ENCODE measurements at places on chromosomes 13 and 19.

- no peak for DNase-seq
Measured at GRCh38 chr19:10776900-10777650, 58.9 kb downstream of the TMED1 start.

- no peak for DNase-seq
Measured at GRCh38 chr13:93752541-93752940, 525.9 kb downstream of the GPC6 start.

DNA sequence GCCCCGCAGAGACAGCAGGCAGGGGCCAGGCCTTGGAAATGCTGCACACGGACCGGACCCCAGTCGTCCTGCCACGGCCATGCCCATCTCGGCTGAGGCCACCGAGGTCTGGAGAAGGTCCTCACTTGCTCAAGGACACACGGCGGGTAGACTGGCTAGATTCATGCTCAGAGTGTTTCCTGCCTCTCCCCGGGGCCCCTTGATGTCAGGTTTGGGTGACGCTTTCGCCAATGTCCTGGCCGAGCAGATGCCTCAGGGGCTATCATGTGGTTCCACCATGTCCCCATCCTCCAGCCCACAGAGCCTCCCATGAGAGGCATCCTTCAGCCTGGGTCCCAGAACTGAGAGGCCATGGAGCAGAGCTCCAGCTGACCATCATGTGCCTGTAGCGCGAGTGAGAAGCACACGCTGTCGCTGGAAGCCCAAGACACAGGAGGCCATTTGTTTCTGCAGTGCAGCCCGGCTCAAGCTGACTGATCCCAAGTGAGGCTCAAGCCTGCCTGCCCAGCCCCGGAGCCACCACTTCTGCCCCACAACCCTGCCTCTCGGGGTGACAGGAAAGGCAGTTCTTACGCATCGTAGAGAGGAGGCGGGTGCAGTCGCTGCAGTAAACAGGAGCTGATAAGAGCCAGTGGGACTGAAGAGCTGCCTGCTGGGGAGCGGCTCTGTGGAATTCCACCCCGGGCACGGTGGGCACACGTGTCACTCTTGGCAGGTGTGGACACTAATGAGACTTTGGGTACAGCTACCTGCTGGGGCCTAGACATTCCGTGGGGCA, 53.9 kb upstream of the GAS6 start:
- DNase-seq: no peak

GRCh38 chr19:16001481-16002312, 52.9 kb downstream of the OR10H4 start:
- DNase-seq: peak; percentile 48

DNA sequence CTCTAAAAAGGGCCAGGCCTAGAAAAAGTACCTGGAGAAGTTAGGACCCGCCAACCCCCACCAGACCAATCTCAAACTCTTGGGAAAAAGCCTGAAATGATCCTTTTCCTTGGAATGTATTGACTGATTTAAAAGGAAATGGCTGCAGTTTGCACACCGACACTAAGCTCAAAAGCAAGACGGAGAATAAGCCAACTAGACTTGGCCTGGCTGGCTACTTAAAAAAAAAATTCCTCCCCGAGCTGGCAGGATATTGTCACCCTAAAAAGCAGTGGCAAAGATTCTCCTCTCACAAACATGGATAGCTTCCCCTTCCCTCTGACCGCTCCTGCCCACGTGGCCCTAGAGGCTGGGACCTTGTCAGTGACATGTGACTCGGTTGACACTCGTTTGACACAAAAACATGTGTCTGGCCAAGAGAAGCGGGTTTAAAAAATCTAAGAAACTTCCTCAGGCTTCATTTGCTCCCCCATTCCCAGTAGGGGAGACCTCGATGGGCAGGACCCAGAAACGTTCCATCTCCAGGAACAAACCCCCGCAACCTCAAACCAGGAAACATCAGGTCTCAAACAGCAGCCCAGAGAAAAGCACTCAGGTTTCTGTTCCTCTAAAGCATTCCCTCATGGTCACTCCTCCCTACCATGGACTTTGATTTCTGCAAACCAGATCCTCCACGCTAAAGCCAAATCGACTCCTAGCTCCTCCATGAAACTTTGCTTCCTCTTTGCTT, 1.3 kb downstream of the RFX1 start:
- peak; percentile 35 for DNase-seq

GRCh38 chr13:22112956-22113745, 442.3 kb downstream of the FGF9 start:
- DNase-seq: peak; percentile 77

GRCh38 chr19:17590866-17591265, 35.4 kb downstream of the COLGALT1 start:
- no peak for DNase-seq

DNA sequence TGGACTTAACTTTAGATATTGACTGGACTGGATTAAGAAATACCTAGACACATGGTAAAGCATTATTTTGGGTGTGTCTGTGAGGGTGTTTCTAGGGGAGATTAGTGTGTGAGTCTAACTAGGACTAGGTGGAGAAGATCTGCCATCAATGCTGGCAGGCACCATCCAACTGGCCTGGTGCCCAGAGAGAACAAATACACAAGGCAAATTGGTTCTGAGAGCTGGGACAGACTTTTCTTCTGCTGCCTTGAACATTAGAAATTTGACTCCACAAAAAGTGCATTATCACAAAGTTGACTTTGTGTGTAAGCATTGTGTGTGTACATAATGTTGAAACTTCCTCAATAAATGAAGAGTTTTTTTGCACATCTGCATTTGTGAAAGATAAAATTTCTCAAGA, 522.1 kb downstream of the SUCLA2 start:
- DNase-seq: no peak

GRCh38 chr19:6260376-6260775, 19.4 kb downstream of the MLLT1 start:
- DNase-seq: no peak

DNA sequence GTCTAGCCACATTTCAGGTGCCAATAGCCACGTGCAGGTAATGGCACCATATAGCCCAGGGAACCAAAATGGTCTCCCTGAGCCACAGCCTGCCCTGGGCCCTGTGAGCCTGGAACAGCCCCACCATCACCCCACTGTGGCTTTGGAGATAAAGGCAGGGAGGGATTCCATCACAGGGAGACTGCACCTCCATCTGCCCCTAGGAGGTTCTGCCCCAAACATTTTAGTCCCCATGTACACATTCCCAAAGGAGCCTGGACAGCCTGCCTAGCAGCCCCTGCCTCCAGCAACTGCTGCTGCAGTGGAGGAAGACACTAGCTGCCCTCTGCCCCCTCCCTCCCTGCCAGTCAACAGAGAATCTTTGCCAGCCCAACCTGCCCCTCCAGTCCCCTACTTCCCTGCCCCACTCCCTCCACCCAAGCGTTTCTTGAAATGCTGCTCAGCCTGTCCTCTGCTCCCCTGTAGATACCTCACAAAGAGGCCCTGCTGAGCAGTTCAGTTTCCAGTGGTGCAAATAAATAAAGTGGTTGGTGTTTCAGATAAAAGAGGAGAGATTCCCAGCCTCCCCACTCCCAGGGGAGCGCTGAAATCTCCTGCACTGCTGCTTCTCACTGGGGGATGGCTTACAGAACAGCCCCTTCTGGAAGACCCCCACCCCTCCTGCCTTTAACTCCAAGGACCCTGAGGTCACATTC, 921.8 kb downstream of the UQCRFS1 start:
- DNase-seq: no peak

DNA sequence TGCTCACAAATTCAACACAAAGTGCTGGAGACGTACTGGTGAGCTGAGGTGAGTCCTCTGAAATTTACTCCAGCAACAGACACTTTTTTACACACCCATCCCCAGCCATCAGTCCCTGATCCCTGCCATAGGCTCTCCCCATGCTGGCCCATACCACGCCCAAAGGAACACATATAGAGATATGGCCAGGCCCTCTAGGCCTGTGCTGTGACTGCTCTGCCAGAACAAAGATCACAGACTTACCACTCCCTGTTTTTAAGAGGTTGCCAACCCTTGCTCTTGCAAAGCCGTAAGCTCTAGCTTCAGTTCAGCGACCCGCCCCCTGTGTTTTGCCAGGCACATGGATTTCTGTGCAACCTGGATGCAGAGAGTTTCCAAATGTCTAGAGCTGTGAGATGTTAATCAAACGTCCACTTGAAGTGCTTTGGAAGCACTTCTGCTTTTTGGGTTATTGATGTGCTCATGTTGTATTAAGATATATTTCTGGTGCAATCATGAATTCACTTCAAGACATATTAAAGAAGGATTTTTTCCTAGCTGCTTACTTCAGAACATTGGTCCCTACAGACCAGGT, 59.7 kb downstream of the DLEU7 start:
- no peak for DNase-seq

DNA sequence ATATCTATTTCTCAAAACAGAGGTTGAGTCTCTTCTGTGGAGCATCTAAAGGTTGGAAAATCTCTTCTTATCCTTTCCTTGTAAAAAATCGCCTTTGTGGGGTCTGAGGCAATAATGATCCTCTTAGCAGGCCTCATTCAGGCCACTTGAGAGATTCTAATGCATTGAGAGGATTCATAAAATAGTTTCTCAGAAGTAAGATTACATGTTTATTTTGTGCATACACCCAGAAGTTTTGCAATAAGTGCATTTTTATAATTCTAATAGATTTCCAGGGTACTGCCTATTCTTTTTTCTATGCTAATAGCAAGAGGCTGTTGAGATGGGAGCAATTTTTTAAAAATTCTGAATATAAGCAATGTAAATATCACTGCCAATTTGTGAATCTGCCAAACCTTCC, 342.2 kb upstream of the KLF12 start:
- DNase-seq: no peak

DNA sequence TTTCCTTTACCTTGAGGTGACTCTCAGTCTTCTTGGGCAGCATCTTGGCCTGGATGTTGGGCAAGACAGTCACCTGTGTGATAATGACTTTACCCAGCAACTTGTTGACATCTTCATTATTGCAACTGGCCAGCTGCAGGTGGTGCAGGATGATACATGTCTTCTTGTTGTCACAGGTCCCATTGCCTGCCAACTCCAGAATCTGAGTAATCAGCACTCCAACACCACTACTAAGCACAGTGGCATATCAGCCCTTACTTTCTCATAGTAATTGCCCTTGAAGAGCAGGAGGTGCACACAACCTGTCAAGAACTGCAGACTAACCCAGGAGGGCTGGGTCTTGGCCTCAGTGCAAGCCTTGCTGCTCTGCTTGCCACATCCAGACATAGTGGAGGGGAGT, 57.8 kb downstream of the CCNA1 start:
- DNase-seq: no peak

GRCh38 chr19:55198651-55199050, 10.7 kb downstream of the PTPRH start:
- no peak for DNase-seq

DNA sequence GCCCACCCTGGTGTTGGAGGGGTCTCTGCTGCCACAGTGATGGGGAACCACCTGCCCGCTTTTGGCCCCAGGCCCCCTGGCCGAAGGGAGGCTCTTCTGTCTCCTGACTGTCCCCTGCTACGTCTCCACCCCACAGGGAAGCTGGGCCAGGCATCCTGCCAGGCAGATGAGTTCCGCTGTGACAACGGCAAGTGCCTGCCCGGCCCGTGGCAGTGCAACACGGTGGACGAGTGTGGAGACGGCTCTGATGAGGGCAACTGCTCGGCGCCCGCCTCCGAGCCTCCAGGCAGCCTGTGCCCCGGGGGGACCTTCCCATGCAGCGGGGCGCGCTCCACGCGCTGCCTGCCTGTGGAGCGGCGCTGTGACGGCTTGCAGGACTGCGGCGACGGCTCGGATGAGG, 11.0 kb downstream of the LRP3 start:
- no peak for DNase-seq

- DNase-seq: no peak
Measured at GRCh38 chr13:99208185-99208584, 7.5 kb downstream of the UBAC2 start.

DNA sequence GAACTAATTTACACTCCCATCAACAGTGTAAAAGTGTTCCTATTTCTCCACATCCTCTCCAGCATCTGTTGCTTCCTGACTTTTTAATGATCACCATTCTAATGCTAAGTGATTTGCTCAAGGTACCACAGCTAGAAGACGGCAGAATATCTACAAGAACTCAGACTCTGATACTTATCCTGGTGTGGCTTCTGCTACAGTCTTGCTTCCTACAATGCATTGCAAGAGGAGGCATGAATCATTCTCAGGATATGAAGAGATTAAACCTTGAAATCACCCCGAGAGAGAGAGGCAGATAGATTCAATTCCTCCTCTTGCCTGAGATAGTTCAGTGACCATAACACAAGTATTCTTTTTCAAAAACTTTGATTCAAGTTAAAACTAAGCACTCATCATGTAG, 306.4 kb downstream of the TBC1D4 start:
- DNase-seq: no peak

GRCh38 chr13:99058527-99059495, 80.9 kb upstream of the DOCK9 start:
- no peak for DNase-seq

DNA sequence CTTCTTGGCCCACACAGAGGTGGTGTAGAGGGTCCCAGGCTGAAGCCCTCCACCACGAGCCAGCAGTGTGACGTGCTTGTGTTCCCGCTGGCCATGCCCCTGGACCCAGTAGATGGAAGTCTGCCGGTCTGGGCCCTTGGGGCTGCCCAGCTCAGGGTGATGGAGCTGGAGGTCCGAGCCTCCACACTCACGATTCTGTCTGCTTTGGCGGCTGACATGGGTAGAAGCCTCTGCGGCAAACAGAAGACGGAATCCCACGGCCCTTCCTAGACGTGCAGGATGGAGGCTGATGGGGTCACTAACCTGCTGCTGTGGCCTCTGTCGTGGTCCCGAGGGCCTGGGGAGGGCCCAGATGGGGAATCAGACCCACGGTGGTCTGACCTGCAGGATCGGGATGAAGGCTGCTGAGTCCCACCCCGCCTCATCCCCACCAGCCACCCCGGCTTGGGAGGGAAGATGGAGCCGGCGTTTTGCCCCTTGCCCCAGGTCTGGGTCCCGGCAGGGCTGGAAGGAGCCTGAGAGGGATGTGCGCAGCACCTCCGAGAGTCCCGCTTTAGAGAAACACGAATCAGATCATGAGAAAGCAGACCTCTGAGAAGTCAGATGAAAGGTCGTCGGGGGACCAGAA, 4.4 kb downstream of the TMEM86B start:
- DNase-seq: no peak

DNA sequence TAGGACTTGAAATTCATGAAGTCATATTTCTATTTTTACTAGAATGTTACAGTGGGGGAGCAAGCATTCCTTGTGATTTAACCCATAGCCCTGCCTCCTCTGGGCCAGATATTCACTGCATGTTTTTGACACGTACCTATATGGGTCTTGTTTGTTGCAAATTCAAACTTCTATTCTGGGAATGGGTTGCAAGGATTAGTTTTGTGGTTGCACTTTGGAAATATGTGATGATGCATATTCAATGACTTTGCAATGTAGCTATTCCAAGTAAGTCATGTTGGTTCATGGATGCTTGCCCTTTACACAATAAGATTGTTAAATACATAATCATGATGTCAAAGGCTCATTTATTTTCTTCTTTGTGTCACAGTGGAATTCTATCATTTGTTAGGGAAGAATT, 440.8 kb downstream of the TDRD3 start:
- no peak for DNase-seq

- no peak for DNase-seq
Measured at GRCh38 chr13:22748866-22749577, 431.8 kb upstream of the SGCG start.

GRCh38 chr19:41903193-41903953, 20.4 kb downstream of the ARHGEF1 start:
- no peak for DNase-seq
